ENCODE measurements at places on chromosomes 5 and 9.
A peak's percentile ranks its signal among the peaks of the same experiment; 100 is the strongest.

GRCh38 chr9:125635888-125636287 lies 71.1 kb downstream of the MAPKAP1 start:
- DNase-seq = no peak

DNA sequence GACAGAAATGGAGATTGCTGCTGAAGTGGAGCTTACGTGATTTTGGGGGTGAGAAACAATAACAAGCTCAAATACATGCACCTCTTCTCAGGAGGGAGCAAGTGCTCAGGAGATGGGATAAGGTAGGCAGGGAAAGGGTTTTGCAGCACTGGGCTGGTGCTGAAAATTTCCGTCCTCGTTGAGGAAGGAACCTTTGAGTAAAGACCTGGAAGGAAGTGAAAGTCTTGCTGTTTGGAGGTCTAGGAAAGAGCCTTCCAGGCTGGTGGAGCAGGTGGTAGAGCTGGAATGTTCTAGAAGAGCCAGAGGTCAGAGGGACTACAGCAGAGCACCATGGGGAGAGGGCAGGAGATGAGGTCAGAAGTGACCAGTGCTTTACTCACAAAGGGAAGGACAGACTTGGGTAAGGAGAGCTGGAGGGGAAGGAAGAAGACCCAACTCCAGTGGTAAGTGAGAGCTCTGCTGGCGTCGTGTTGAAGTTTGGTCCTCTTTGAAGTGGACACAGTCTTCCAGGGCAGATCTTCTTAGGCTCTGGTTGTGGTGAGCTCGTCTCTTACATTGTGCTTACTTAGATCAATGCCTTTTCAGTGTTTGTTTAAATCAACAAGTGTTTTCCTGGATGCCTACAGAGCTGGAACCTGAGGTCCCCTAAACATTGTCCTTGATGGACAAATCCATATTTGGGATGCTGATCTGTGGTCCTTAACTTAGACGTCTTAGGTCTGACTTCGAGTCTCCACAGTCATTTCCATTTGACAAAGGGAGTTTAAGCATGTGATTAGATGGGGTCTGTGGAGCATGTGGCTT lies 21.0 kb downstream of the ANKRD33B start:
- no peak for DNase-seq

DNA sequence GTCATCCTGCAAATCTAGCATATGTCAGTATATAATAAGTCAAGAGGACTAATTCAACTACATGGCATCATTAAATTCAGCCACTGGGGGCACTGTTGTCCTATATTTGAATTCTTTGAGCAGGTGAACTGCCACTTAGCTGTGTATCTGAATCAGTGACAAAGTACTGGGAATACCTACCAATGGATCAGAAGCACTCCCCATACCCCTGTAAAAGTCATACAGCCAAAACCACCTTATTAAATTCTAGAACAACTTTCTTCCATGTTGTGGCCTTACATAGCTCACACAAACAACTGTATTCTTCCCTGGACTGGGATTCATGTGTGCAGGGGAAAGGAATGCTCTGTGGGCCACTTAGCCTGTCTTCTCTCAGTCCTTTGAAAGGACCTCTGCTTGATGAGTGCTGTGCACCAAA lies 57.4 kb upstream of the PLPP6 start:
- DNase-seq = peak; percentile 64

DNA sequence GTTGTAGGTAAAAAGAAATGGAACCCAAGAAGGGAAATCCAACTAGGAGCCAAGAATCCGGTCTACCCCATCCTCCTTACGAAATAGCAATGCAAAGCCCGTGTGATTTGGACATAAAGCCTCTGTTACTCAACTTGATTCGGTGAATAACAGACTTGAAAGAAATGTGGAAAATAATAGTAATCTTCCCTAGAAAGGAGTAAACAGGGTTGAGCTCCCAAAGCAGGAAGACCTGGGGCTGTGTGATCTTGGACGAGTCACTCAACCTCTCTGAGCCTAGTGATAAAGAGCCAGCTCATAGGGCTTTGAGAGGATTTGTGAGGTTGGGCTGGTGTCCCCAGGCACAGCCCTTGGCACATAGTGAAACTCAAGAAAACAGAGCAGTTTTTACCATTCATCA lies 42.7 kb upstream of the IL17B start:
- DNase-seq = no peak

- no peak for DNase-seq
Measured at GRCh38 chr5:126455264-126455663, 32.1 kb downstream of the GRAMD2B start.

- DNase-seq = no peak
Measured at GRCh38 chr9:22454016-22454415, 7.4 kb downstream of the DMRTA1 start.

DNA sequence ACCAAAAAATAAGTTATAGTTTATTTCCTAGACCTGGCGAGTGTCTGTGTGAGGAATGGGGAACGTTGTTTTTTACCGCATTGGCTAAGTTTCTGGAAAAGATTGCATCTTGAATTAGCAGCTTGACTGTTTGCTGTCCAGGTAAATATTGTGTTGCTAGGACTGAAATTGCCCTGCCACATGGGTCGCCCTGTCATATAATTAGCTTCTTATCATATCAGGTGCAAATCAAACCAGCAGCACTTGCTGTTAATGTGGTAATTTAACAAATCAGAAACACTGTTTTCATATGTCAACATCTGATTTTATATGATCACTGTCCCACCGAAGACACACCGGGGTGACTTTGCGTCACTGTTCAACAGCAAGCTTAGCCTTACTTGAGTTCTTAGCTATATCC lies 63.7 kb upstream of the ZNF622 start:
- no peak for DNase-seq

DNA sequence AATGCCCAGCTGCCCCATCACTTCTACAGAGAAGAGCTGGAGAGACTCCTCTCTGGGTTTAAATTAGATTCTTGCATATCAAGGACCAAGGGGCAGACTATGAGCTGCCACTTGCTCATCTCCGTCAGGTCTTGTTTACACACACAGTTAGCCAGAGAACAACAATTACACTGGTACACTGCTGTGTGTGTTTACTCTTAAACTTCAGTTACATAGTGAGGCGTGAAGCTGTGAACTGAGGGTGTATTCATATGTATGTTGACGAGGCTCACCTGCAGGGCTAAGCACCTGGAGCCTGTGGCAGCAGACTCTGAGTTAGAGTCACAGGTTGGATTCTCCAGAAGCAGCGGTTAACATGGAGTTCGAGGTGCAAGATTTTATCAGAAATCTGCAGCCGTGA lies 155.4 kb upstream of the ANKH start:
- no peak for DNase-seq

GRCh38 chr9:72958485-72959281 lies 5.8 kb upstream of the ALDH1A1 start:
- no peak for DNase-seq

DNA sequence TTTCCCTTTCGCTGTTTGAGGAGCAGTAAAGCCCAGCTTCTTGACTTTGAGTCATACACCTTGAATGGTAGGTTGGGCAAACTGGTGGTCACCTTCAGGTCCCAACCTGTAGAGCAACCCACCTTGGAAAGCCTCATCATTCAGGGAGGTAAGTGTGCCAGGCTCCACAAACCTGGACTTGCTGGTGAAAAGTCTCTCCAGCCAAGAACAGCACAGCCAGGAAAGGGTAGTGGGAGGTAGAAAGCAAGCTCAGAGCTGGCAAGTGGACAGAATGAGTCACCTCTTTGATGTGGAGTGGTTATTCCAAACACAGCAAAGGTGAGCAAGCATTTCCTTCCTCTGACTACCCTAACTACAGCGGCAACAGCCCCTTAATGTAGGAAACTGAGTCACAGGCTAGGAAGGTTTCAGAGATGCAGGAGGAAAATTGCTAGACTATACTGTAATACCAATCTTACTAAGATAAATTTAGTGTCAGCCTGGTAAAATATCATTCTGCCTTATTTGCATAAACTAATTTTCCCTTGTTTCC lies 117.5 kb upstream of the MTAP start:
- DNase-seq = peak; percentile 70

DNA sequence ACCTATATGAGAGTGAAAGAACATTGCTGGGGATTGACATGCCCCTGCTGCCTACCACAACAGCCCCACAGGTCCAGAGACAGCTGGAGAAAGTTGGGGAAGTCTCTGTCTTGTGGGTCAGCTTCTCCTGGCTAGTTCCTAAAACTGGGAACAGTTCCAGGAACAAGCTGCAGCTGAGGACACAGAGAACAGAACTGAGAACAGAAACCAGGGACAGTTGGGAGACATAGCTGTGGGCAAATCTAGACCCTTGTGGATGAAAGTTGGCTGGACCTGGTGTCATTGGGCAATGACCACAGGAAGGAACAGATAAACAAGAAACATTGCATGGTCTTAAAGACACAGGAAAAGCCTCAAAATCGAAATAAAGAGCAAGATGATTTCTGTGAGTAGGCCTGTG lies 58.3 kb upstream of the MOCS2 start:
- no peak for DNase-seq

DNA sequence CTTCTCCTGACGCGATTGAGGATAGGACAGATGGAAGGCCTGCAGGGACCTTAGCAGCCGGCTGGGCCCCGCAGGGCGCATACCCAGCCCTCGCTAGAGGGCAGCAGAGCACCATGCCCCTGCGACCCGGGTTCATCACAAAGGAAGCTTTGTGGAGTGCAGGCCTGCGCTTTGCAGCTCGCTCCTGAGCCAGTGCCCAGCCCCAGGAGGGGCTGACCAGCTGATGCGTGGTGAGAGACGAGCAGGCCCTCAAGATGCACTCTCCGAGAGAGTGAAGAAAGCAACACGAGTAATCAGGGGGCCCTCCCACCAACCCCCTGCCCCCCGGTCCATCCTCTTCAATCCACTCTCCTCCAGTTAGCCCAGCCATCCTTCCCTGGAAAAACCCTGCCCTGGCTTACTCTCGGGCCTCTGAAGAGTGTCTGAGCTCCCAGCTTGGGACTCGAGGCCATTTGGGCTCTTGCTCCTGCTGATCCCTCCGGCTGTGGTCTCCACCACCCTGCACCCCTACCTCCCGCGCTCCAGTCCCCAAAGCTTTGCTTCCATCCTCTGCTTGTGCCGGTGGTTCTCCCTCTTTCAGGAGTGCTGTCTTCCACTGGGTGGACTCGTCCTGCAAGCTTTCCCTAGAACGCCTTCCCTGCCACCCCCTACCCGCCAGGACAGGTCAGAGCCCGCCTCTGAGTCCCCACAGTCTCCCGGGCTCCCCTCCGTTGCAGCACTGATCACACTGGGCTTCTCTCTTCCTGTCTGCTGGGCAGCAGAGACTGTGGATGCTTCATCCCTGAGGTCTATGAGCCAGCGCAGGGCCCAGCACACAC lies 9.1 kb upstream of the KIF12 start:
- DNase-seq = peak; percentile 76

DNA sequence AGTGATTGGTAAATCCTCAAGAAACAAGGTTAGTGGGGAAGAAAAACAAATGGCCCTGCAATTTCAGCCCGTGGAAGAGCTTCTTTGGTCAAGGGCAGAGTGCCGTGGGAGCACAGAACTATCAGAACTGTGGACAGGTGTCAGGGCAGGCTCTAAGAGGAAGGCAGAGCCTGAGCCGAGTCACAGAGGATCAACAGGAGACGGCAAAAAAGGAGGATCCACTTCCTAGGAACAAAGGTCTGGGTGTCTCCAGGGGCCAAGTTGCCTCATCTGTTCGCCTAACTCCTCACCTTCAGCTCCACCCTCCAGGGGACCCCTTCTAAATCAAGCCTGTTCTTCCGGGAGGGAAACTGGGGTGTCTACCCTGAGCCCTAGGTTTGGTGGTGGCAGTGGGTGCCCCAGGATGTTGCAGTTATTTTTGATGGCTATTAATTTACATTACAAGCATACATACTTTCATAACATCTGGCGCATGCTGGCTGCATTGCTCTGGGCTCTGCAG lies 88.0 kb downstream of the FEM1C start:
- DNase-seq = no peak
